Astrocyte of the hippocampus (primary cell): ENCODE measurements at places on chromosomes 7 and 10.
A peak's percentile ranks its signal among the peaks of the same experiment; 100 is the strongest.

DNA sequence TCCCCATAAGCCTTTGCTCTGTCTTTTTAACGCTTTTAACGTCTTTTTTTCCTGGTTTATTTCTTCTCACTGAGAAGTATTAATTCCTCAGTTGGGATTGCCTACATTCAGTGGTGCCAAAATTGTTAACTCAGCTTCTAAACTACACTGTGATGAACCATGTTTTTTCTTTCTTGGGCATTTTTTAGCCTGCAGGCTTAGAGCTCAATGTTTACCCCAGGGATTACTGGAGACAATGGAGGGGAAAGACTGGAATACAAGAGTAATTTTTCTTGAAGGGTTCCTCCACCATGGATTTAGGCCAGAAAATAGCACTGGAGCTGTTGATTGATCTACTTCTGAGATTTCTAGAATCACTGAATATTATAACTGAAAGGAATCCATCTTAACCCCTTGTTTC is 19.8 kb downstream of the STAMBPL1 start:
- DNase-seq, result no peak

- DNase-seq, result peak; percentile 18
Measured at GRCh38 chr10:114486938-114487814, 82.9 kb upstream of the AFAP1L2 start.

DNA sequence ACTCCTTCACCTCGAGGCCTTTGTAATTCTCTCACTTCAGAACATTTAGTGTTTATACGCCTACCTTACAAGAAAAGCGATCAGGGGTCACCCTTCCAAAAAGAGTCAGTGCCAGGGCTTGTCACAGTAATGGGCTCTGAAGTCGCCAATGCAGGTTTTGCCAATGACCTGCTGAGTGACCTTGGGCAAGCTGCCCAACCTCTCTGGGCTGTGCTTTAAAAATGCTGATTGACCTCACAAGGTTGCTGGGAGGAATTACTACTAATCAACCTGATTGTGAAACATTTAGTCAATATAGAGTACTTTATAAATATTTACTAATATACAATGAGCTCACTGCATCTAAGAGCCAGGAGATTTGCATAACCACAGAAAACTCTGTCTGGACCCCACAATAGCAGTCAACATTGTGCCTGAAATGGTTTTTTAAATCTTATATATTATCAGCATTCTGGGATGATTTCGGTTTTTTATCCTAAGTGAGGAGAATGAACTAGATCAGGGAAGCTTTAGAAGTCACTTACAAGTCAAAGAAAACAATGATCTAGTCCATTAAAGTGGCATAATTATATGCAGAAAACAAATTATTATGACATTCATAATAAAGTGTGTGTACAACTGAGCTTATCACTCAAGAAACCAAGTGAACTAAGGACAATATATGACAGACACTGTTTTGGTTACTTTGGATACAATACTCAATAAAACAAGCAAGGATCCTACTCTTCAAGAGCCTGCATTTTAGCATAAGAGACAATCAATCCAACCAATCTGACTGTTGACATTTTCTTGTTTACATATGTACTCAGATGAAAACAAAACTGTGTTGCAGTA is 290.5 kb downstream of the SORCS1 start:
- no peak for DNase-seq

GRCh38 chr10:62817121-62817765 is 1.1 kb upstream of the EGR2 start:
- peak; percentile 70 for DNase-seq

DNA sequence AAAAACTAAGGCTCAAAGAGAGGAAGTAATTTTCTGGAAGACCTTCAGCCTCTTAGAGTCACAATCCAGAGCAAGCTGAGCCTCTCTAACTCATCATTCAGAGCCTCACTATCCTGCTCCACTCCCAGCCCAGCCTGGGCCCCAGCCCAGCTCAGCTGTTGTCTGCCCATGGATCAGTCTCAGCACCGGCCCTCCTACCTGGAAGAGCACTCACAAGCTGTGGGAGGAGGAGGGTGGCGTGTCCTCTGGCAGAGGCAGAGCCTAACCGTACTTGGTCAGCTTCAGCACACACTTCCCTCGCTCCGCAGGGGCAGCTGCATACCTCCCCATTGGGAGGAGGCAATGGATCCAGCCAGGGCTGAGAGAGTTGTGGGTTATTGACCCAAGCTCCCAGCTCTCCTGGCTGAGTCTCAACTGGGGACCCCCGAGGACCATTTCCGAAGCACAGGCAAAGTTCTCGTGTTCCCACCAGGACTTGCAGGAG is 66.7 kb upstream of the GPR26 start:
- DNase-seq, result no peak

DNA sequence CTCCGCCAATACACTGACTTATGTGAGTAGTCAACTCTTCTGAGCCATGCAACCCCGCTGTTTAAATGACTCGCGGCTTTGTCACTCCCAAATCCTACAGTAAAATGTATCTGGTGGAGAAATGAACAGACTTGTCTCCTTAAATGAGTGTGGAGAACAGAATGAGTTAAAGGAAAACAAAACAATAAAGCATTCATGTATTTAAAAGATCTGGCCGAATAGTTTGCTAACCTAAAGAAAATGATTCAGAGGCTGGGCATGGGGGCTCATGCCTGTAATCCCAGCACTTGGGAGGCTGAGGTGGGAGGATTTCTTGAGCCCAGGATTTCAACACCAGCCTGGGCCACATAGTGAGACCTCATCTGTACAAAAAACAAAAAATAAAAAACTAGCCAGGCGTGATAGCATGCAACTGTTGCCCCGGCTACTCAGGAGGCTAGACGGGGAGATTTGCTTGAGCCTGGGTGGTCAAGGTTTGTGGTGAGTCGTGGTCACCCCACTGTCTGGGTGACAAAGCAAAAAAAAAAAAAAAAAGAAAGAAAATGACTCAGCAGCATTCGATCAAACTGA is 86.5 kb upstream of the PFKP start:
- DNase-seq, result peak; percentile 70

DNA sequence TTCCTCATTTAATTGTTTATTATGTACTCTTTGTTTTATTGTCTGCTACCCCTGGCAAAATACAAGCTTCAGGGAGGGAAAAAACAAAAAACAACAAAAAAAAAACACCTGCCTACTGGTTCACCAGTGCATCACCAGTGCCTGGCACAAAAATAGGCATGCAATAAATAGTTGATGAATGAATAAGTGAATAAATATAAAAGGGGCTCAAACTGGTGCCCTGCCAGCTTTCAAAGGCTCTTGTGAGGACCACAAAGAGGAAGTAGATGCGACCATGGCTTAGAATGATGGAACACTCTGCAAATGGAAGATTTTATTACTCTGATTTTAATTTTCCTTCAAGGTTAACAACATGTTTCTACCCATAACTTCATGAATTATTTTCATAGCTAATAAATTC is 213.0 kb upstream of the INHBA start:
- DNase-seq, result peak; percentile 17

DNA sequence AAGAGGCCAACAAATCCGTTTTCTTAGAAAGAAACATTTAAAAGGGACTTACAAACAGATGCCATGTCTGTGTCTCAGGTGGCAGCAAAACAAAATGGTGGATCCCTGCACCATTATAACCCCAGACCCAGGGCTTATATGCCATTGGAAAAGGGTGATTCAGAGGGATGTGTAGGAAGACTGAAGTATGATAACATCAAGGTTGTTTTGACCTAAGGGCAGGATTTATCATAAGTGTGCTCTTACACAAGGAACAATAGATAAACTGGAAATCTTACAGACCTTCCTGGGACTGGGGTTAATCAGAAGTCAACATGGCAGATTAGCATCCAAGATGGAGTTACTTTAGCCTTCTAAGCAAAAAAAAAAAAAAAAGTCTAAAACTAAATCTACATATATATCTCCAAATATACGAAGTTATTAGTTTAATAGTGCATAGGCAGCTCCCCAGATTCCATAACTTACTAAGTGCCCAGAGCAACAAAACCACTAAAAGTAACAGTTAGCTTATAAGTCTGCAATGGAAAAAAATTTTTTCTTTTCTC is 34.3 kb upstream of the WNT16 start:
- no peak for DNase-seq

DNA sequence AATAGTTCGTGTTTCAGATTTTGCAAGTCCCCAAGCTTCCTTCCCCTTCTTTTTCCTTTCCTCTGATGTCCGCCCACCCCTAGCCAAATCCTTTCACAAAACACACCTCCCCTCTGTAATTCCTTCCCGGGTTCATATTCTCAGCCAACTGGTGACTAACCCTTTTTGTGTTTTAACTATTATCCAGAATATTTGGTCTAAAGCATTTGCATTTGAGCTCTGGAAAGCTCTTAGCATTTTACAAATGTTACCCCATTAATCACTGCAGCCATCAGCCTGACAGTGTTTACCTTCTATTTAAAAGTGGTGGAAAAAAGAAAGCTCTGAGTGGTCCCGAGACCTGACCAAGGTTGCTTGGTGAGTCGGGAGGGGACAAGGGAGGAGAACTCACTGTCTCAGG is 139.0 kb downstream of the CREB5 start:
- peak; percentile 85 for DNase-seq

DNA sequence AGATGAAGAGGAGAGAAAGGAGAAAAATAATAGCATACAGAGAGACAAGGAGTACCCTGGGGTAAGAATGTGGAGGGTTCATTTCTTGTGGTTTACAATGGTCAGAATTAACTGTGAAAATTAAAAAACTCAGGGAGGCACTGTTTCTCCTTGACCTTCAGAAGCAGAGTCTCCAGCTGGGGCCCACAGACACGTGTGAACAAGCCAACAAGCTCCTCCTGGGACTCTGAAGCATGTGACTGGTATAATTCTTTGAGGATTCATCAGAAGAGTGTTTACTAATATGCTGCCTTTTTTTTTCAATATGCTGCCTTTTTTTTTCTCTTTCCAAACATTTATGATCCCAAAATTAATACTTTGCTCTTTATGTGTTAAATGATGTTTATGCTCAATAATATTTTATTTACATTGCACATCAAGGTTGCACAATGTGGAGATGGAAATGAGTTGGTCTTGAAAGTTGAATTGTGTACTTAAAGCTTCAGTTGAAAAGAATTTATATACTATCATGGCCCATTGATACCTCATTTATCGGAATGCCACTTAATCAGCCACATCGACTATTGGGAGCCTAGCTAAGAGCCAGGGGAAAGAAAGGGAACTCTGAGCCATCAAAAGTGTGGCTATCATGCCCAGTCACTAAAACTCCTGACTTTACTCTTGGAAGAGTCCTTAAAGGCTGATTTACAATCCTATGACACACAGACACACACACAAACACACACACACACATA is 134.7 kb upstream of the RHOBTB1 start:
- DNase-seq, result no peak

DNA sequence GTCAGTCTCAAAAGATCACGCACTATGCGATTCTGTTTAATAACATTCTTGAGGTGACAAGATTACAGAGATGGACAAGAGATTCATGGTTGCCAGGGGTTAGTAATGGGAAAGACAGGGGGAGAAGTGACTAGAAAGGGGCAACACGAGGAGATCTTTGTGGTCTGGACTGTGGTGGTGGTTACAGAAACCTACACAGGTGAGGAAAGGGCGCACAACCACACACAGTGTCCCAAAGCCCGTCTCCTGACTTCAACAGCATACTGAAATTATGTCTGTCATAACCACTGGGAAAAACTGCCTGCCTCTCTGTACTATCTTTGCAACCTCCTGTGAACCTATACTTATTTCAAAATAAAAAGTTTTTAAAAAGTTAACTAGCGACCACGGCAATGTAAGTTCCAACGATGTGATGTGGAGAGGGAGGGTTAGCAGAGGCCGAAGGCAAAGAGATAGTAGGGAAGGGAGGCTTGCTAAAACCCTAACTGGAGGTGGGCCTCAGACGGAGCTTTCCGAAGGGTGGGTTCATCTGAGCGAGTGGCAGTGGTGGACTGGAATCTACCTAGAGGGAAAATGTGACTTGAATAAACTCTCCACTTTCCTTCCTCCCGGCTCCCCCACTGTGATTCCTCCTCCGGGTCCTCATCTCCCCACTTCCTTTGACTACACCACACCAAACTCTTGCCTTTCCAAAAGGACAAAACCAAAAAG is 43.7 kb downstream of the GNA12 start:
- DNase-seq, result no peak

DNA sequence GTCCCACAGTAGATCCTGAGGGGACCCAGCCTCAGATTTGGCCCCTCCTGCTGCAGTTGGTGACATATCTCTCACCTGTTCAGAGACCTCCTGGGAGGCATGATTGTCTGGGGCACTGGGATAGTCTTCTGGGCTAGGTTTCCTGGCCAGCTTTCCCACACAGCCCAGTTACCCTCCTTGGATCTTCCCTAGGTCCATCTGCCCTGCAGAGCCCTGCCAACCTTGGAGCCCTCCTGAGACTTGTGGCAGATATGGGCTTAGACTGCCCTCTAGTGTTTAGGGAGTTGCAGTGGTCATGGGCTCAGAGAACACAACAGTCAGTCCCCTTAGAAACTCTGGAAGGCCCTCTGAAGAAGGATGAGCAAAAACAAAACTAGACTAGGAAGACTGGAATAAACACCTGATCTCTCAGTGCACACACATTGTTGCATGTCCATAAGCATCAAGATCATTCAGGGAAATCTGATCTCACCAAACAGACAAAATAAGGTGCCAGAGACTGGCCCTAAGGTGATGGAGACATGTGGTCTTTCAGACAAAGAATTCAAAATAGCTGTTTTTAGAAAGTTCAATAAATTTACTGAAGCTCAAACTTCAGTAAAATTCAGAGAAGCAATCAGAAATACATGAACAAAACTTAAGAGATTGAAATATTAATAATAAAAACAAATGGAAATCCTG is 324.6 kb downstream of the ATRNL1 start:
- peak; percentile 50 for DNase-seq

GRCh38 chr7:85010306-85010705 is 176.6 kb downstream of the SEMA3D start:
- no peak for DNase-seq

DNA sequence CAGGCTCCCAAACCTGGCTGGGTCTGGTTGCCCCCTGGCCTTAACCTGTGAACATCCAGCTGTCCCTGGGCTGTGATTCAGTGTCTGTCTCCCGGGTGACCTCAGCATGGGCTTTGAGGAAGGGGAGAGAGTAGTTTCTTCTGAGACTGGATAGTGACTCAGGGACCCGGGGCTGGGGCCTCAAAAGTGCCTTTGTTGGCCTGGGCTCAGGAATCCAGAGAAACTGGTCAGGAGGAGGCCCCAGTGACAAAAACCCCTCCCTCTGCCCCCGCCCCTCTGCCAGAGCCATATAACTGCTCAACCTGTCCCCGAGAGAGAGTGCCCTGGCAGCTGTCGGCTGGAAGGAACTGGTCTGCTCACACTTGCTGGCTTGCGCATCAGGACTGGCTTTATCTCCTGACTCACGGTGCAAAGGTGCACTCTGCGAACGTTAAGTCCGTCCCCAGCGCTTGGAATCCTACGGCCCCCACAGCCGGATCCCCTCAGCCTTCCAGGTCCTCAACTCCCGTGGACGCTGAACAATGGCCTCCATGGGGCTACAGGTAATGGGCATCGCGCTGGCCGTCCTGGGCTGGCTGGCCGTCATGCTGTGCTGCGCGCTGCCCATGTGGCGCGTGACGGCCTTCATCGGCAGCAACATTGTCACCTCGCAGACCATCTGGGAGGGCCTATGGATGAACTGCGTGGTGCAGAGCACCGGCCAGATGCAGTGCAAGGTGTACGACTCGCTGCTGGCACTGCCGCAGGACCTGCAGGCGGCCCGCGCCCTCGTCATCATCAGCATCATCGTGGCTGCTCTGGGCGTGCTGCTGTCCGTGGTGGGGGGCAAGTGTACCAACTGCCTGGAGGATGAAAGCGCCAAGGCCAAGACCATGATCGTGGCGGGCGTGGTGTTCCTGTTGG is at the start of gene CLDN4:
TSS of gene CLDN4 (plus strand) at position 316 of the 903 bp plus-strand sequence. CDS start at position 522, 206 bp downstream.
- peak; percentile 62 for DNase-seq
